ENCODE measurements at places on chromosomes 7 and 10. TPM values are rescaled to one million over a fixed set of nuclear protein-coding genes. Genes with fewer than 3 reads are reported as not detected.

Gene CREM
- total RNA-seq = 34.2 TPM

Gene NUTM2B
- total RNA-seq = 1.0 TPM

Gene LRRC18
- total RNA-seq = not detected

Gene ANKRD61
- 0.29 TPM for total RNA-seq

Gene CASTOR2
- total RNA-seq = 44.5 TPM

Measured in mesothelial cell of epicardium (in vitro differentiated cells).